ENCODE measurements at places on chromosomes 16 and 17. TPM values are rescaled to one million over a fixed set of nuclear protein-coding genes. Genes with fewer than 3 reads are reported as not detected.

GRAPL gene
- not detected for polyA plus RNA-seq

TP53TG3 gene
- not detected for polyA plus RNA-seq

KSR1 gene
- 8.8 TPM for polyA plus RNA-seq

C16orf92 gene
- not detected for polyA plus RNA-seq

EFCAB13 gene
- polyA plus RNA-seq = 0.46 TPM

MT1A gene
- 29.4 TPM for polyA plus RNA-seq

BAIAP2 gene
- 17.2 TPM for polyA plus RNA-seq

FBXW10B gene
- polyA plus RNA-seq = 1.0 TPM

C16orf95 gene
- polyA plus RNA-seq = 2.5 TPM

CCL18 gene
- polyA plus RNA-seq = 52.7 TPM

MYO15A gene
- polyA plus RNA-seq = 0.73 TPM

SLC16A5 gene
- polyA plus RNA-seq = 6.6 TPM

CIITA gene
- polyA plus RNA-seq = 53.9 TPM

TBC1D3I gene
- not detected for polyA plus RNA-seq

CEP295NL gene
- polyA plus RNA-seq = 0.89 TPM

MSL1 gene
- polyA plus RNA-seq = 34.0 TPM

NPIPB6 gene
- 0.60 TPM for polyA plus RNA-seq

TAT gene
- 1.2 TPM for polyA plus RNA-seq

KIF18B gene
- polyA plus RNA-seq = 1.4 TPM

ST6GALNAC1 gene
- 146 TPM for polyA plus RNA-seq

NTN1 gene
- 1.2 TPM for polyA plus RNA-seq

TPPP3 gene
- polyA plus RNA-seq = 8.6 TPM

TNS4 gene
- 6.9 TPM for polyA plus RNA-seq

KCNH6 gene
- polyA plus RNA-seq = not detected

PYDC1 gene
- not detected for polyA plus RNA-seq

SLC35B1 gene
- polyA plus RNA-seq = 59.7 TPM

GP2 gene
- polyA plus RNA-seq = 3.5 TPM

COX4I1 gene
- 1,756 TPM for polyA plus RNA-seq

Measured in sigmoid colon (tissue), 7 donors.